ENCODE measurements at places on chromosomes 11 and 22.

- no peak for DNase-seq
Observed at GRCh38 chr22:18130018-18130417, 19.4 kb downstream of the TUBA8 start.

GRCh38 chr11:11420191-11420898 is 67.3 kb upstream of the CSNK2A3 start:
- no peak for DNase-seq

GRCh38 chr11:111334532-111335502 is 36.5 kb downstream of the POU2AF3 start:
- DNase-seq, result no peak

DNA sequence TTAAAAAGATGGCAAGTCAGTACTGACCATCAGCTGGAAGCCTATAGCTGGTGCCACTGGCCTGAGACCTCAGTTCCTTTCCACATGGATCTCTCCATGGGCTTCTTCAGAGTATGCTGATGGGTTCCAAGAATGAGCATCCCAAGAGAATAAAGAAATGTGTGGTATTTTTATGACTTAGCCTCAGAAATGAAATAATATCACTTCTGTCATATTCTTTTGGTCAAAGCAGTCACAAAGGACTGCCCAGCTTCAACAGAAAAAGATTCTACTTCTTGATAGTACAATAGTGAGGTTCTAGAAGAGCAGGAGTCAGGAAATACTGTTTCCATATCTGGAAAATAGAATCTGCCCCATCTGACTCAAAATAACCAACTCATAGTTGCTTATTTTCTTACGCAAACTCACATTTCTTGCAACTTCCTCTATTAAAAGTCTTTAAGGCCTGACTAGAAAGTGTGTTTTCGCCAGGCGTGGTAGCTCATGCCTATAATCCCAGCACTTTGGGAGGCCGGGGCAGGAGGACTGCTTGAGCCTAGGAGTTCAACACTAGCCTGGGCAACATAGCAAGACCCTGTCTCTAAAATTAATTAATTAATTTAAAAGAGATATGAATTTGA is 116.9 kb downstream of the SIK3 start:
- DNase-seq, result no peak

- DNase-seq, result no peak
Observed at GRCh38 chr11:108838792-108839105, 173.9 kb downstream of the DDX10 start.

DNA sequence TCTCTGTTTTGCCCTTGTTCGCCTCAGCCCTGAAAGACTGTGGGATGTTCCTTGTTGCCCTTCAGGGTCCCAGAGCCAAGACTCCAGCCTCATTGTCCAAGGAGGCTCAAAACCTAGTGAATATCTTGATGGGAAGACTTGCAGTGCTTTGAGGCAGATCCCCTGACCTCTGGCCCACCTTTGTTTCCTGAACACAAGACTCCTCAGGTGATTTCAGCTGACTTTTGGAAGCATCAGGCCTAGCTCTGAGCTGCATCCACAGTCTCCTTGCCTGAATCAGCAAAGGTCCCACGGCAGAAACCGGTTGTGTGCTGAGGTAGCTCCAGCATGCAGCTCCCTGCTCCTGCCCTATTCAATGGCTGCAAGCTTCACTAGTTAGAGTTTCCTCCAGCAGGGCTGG is 159.3 kb upstream of the B3GAT1 start:
- no peak for DNase-seq

GRCh38 chr11:125871391-125872137 is 15.9 kb upstream of the HYLS1 start:
- DNase-seq, result no peak

GRCh38 chr11:103436131-103436770 is 327.0 kb downstream of the DYNC2H1 start:
- no peak for DNase-seq

- no peak for DNase-seq
Observed at GRCh38 chr11:18394928-18395734, 768 bp downstream of the LDHA start.

- no peak for DNase-seq
Observed at GRCh38 chr22:20949698-20950183, 17.3 kb upstream of the AIFM3 start.

- no peak for DNase-seq
Observed at GRCh38 chr11:36110668-36111410, 167.0 kb downstream of the LDLRAD3 start.

- no peak for DNase-seq
Observed at GRCh38 chr22:32520612-32521011, 46.0 kb downstream of the FBXO7 start.

DNA sequence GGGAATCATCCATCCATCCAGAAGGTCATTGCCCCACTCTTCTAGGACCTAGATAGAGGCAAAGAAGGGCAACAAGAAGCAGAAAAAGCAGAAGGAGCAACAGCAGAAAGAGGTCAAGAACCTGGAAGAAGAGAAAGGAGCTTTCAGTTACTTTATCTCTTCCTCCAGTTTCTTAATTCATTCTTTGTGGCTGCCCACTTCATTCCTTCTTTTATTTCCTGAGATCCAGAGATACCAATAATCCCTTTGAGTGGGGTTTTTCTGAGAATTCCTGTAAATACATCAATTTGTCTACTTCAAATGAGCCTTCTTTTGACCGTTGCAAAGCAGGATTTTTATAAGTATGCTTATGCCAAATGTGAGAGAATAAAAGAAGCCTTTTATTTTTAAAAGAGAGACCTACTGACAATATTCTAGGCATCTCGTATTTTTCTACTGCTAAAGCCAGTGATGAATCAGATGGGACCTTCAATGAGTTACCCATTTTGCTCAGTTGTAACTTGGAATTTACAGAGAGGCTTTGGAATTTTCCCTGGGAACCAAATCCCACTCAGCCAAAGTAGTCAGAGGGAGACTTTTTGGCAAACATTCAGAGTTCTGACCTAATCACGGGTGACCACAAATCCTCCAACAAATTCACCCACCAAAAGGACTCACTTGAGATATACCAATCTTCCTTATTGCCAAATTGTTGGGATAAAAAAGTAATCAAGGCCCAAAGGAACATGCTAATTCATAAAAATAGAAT is 54.9 kb downstream of the ZC3H12C start:
- DNase-seq, result no peak

DNA sequence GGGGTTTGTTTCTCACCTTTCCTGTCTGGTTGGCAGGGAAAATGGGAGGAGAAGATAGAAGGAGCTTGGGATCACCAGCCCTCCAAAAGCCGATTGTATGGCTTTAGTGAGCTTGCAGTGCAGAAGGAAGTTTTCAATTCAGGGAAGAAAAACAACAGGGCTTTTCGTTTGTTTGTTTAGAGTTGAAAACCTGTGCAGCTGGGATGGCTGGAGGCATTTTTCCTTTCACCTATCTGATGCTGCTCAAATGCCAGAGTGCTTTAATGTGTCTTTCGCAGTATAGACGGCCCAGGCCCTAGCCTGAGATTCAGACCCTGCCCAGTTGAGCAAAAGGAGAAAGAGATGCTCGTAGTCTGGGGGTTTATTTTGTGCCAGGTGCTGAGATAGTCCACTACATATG is 87.9 kb downstream of the INSC start:
- no peak for DNase-seq

DNA sequence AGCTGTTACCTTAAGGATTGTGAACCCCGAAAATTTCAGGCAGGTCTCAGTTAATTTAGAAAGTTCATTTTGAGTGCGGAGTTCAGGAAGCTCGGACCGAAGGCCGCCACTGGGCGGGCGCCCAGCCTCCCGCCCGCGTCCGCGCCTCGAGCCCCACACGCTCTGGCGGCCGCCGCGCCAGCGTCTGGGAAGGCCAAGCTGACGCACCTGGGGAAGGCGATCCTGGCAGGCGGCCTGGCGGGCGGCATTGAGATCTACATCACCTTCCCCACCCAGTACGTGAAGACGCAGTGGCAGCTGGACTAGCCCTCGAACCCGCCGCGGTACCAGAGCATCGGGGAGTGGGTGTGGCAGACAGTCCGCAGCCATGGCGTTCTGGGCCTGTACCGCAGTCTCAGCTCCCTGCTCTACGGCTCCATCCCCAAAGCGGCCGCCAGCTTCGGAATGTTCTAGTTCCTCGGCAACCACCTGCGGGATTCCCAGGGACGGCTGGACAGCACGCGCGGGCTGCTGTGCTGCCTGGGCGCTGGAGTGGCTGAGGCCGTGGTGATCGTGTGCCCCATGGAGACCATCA is 79.5 kb downstream of the CCDC83 start:
- DNase-seq, result no peak
